Stimulated activated naive B cell treated with anti-CD40 and anti-IgM and Interleukin-4, amounts not matched to agents 10 μg/mL and 1 μg/mL and 100 μg/mL, for 72 hours (primary cell): ENCODE measurements at places on chromosomes 13 and 19.

DNA sequence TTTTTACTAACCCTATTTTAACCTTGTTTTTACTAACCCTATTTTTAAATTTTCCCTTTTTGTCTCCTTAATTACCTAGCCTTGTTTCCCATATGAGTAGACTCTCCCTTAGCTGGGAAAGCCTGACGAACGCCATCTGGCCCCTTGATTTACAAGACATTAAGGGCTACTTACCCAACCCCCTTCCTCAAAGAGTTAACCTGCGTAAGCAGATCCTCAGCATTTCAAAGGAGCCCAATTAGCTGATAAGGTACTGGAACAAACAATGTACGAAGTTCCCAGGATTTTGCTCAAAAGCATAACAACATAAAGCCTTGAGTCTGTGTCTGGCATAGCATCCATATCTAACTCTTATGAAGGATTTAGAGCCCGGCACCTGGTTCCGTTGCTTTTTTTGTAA is 4.7 kb upstream of the MVB12A start:
- no peak for DNase-seq

DNA sequence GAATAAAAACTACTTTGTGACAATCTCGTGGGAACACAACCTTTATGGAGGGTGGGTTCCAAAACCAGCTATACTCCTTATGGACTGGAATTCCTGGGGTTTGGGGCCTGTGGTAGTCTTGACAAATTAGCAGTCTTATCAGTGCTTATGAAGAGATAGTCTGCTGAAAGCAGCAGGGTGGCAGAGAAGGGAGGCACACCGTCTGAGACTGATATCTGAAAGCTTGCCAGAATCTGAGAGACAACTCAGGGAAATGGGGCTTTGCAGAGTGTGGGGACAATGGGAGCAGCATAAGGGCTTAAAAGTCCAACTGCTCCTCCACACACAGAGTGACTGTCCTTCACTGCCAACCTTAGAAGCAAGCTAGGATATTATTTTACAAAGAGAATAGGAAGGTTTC is 95.9 kb downstream of the UGGT2 start:
- no peak for DNase-seq

DNA sequence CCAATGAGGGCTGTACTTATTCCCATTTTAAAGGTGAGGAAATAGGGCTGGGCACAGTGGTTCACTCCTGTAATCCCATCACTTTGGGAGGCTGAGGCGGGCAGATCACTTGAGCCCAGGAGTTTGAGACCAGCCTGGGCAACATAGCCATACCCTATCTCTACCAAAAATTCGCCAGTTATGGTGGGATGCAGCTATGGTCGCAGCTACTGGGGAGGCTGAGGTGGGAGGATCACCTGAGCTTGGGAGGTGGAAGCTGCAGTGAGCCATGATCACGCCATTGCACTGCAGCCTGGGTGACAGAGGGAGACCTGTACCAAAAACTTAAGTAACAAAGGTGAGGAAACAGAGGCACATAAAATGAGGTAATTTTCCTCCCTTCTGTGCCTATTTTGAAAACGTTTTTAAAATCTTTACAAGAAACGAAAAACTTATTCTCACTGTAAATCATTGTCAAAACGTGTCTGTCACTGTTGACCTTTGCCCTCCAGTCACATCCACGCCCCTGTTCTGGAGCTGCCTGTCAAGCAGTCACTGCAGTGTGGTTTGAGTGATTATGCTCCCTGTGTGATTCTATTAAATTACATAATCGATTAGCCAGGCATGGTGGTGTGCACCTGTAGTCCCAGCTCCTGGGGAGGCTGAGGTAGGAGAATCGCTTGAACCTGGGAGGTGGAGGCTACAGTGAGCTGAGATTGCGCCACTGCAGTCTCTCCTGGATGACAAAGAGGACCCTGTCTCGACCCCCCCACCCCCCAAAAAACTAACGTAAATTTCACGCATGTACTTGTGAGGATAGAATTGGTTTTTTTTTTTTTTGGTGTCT is 12.5 kb downstream of the NOP53 start:
- no peak for DNase-seq

- no peak for DNase-seq
Measured at GRCh38 chr19:28436320-28436719, 776.6 kb downstream of the UQCRFS1 start.

- no peak for DNase-seq
Measured at GRCh38 chr19:50465986-50466705, 10.2 kb upstream of the EMC10 start.

DNA sequence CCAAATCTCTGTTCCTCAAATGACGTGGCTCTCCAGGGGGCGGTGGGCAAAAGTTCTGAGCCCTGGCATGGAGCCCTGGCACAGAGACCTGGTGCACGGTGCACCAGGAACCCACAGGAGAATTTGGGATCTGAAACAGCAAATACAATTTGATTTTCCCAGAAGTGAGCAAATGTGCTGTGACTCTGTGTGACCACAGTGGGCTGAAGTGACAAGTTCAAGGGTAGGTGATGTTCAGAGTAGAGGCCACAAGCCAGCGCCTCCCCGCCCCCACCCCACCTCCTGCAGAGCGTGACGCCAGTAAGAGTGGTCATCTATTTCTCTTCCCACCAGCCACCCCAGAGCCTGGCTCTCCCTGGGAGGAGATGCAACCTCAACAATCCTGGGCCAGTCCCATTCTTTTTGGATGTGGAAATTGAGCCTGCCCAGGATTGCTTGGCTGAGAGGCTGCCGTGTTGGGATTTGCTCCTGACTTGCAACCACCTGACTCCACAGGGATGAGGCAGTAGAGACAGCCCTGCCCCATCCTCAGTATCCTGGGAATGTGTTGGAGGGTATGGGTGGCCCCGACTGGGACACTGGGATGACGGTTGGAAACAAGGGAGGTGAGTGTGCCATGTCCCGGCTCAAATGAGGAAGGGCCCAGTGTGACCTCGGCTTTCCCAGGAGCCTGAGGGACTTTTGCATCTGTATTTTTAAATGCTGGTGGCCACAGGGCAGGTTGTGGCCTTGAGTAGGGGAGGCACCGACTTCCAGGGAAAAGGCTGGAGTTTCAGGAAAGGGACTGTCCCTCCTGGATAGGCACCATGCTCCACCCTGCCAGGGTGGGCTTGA is 11.1 kb upstream of the BCL3 start:
- DNase-seq = no peak

DNA sequence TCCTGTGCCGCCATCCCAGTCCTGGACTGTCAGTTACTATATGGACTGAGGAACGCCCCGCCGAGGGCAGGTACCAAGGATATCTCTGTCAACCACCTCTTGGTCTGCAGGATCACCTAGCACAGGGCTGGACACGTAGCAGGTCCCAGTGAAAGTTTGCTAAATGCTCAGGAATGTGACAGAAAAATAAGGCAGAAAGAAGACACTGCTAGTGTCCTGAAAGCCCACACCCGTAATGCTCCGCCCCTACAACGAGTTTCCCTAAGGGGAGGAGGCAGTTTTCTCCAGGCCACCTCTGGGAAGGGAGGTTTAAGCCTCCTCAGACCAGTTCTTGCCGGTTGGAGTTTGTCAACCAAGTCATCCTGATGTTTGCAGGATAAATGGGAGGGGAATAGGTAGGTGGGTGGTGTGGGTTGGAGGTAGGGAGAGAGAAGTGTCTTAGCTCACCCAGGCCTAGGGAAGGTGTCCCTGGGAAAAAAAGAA is 1.7 kb upstream of the SERTAD3 start:
- no peak for DNase-seq

- DNase-seq = no peak
Measured at GRCh38 chr13:60397704-60398378, 821 bp downstream of the TDRD3 start.

- no peak for DNase-seq
Measured at GRCh38 chr19:30567536-30568232, 195.5 kb downstream of the ZNF536 start.

DNA sequence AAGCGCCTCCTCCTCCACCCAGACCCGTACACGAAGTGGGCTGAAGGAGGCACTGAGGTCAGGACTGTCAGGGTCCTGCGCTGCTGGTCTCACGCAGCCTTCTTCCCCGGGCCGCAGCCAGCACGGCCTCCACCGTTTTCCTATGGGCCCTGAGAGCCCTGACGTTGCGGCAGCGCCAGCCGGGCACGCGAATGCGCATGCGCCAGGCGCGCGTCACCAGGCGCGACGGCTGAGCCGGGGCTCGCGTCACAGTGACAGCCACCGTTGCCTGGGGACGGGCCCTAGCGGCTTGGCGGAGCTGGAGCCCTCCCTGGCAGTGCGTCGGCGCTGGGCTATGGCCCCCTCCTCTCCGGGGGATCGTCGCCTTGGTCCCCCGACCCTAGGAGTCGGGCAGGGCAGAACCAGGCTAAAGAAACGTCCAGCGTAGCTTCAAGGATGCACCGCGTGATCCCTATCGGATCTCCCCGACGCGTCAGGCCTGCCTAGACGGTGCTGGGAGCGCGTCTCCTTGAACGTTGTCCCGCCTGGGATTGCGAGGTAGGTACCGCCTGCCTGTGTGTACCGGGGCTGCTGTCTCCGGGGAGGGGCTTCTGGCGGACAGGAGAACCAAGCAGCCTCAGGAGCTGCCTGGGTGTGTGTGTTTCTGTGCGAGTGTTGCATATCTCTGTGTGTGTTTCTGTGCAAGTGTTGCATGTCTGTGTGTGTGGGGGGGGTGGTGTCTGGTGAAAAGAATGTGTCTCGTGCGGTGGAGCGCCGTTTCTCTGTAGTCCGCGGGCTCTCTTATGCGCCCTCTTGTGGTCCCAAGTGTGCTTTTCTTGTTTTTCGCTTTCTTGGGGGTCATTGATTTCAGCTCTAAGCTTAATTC is 43.2 kb downstream of the ZNF571 start:
- peak; percentile 79 for DNase-seq

DNA sequence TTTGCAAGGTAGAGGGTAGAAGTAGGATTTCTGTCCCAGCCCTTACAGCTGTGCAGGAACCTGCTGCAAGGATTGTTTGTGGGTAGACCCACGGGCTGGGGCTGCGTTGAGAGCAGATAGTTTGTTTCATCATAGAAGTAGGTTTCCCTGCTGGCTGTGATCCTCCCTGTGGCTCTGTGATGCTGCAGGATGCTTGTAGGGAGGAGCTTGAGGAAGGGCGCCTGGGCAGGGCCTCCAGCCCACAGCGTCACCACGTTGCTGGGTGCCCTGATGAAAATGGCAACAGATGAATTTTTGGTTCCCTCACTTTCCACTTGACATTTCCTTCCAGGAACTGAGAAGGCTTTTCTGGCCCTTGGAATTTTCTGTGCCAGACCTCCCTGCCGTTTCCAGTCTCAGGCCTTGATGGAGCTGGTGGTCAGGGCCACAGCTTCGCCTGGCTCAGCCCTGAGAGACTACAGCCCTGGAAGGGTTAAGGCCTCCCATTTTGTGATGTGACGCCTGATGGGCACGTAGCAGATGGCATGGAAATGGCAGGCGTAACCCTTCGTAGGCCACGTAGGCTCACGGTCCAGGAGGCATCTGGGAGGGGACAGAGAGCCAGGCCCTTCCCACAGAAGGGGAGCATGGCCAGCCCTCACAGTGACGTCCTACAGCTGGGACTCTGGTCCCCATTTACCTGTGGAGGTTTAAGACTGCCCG is 42.2 kb downstream of the GATAD2A start:
- no peak for DNase-seq

DNA sequence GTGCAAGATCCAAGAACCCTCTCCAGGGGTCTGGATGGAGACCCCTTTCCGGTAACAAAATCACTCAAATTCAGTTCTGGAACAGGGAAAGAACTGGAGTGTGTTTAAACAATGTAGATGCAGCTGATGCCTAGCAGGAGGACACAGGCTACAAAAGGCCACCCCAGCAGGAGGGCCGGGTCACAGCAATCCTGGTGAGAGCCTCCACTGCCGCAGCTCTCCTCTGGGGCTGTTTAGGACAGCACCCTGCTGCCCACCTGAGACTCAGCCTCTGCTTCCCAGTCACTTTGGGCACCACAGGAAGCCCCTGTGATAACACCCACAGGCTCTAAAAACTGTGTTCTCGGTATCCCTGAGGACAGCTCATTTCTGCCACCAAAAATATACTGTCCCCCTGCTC is 318.7 kb upstream of the NBEA start:
- no peak for DNase-seq

GRCh38 chr19:8615813-8616596 is 5.5 kb upstream of the ADAMTS10 start:
- no peak for DNase-seq

DNA sequence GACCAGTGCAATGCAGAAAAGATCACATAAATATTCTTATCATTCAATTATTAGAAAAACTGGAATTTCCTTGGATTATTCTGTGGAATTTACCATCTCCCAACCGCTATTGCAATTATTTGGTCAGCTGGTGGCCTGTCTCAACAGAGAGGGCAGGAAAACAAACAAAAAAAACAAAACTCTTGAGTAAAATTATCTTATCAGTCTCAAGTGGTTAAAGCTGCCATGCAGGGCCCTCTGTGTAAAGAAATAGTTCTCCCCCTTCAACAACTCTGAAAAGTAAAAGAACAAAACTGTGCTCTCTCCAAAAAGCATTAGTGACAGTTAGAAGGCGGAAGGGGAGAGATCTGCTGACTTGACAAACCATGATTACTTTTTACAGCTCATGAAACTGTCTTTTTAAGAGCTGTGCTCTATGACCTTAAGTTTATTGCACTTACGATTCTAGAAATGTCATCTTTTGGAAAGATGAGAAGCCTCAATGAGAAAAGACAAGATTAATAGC is 152.3 kb downstream of the DLEU7 start:
- DNase-seq = no peak

- DNase-seq = peak; percentile 65
Measured at GRCh38 chr13:51793570-51794271, 10.2 kb downstream of the DHRS12 start.

DNA sequence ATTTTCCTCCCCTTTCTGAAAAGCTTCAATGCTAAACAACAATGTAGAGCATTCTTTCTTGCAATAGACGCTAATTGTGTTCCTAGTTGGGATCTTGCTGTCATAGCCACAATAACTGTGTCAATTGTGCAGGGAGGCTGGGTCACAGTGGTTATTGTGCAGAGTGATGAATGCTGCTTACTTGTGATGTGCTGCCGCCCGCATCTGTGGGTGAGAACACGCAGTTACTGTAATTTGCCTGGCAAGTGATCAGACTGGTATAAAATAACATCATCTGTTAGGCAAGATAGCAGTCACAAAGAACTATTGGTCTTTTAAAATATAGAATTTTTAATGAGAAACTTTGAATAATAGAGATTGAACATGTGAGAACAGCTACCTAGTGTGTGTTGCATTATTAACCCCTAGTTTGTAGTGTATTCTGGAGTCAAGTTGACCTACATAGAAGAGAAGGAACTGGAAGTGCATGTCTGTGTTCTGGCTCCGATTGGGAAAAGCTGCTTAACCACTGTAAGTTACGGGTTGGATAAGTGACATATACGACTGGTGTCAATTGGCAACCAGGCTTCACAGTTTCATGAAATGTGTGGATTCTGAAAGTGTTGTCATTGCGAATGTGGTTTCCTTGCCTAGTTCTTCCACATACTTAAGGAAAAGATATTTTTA is 43.6 kb downstream of the SLAIN1 start:
- no peak for DNase-seq

GRCh38 chr13:27522847-27523246 is 72.5 kb upstream of the MTIF3 start:
- peak; percentile 2 for DNase-seq
